T-helper 2 cell (primary cell): ENCODE measurements at places on chromosomes 12 and 14.

DNA sequence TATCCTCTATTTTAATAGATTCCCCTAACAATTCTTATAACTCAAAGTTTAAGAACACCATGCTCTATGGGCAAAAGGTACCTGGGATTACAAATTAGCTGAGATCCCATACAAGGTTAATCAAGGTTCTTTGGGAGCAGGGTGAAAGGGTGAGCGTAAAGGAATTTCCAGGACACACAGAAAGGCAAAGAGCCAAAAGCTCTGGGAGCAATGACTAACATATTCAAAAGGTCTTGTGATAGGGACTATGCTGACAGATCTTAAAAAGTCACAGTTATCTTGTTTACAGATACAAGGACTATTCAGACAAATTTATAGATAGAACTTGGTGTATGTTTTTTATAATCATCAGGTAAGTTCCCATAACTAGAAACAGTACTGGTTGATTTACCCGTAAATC is 19.5 kb upstream of the PPFIBP1 start:
- no peak for DNase-seq

DNA sequence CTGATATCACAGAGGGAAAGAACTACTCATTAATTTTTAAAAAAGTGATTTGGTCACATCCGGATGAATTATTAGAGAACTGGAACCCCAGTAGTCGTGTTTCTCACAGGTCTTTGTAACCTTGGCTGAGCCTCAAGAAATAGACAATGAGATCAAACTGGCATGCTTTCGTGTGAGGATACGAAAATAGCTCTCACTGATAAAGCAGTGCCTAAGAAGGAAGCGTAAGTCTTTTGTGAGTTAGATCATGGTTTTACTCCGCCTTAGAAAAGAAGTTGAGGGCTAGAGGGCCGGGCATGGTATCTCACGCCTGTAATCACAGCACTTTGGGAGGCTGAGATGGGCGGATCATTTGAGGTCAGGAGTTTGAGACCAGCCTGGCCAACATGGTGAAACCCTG is 33.8 kb upstream of the GALNT16 start:
- DNase-seq, result no peak

GRCh38 chr14:56821805-56822610 is 11.7 kb upstream of the OTX2 start:
- no peak for DNase-seq

DNA sequence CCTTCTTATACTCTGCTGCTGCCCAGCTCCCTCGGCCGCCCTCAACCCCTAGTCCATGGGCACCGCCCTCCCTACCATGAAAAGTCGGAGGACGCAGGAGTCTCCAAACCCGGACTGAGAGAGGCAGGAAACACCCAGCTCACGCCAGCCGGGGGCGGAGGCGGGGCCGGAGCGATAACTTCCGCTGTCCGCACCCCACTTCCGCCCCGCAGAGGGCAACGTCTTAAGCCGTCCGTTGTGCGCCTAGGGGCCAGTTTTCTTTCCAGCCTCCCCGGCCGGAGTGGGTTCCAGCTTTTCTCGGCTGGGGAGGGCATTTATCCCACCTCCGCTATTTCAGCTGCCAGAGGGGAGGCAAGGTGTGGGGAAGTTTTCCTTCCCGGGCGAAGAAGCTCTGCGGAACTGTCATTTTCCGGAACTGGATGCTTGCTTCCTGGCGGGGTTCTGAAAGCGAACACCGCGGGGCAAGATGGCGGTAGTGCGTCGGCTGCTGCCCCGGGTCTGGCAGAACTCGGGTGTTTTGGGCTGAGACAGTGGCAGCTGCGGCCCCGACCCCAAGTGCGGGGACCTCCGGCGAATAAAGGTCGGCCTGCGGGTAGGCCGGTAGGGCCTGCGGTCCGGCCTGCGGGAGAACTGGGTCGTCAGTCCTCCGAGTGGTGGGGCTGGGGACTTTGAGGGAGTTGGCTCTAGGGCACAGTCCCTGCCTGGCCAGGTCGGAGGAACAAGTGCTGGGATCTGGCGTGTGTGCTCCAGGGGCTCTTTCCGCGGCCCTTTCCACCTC is at the start of the genes KCTD10 and UBE3B:
KCTD10 (minus strand) TSS at position 116 of the 778 bp plus-strand sequence; CDS start at position 78, 38 bp downstream.
UBE3B (plus strand) TSS at position 450 of the 778 bp plus-strand sequence. CDS start 5,918 bp downstream, outside the sequence.
- DNase-seq, result peak; percentile 75

- no peak for DNase-seq
Observed at GRCh38 chr12:5307065-5307464, 124.8 kb upstream of the NTF3 start.

GRCh38 chr12:79508622-79509021 is 182.1 kb downstream of the PAWR start:
- no peak for DNase-seq

- DNase-seq, result no peak
Observed at GRCh38 chr12:293199-293598, 30.6 kb upstream of the SLC6A13 start.

- DNase-seq, result no peak
Observed at GRCh38 chr14:98137131-98138025, 1134.6 kb downstream of the BCL11B start.

GRCh38 chr14:62796431-62796830 is 248.8 kb downstream of the KCNH5 start:
- DNase-seq, result no peak

DNA sequence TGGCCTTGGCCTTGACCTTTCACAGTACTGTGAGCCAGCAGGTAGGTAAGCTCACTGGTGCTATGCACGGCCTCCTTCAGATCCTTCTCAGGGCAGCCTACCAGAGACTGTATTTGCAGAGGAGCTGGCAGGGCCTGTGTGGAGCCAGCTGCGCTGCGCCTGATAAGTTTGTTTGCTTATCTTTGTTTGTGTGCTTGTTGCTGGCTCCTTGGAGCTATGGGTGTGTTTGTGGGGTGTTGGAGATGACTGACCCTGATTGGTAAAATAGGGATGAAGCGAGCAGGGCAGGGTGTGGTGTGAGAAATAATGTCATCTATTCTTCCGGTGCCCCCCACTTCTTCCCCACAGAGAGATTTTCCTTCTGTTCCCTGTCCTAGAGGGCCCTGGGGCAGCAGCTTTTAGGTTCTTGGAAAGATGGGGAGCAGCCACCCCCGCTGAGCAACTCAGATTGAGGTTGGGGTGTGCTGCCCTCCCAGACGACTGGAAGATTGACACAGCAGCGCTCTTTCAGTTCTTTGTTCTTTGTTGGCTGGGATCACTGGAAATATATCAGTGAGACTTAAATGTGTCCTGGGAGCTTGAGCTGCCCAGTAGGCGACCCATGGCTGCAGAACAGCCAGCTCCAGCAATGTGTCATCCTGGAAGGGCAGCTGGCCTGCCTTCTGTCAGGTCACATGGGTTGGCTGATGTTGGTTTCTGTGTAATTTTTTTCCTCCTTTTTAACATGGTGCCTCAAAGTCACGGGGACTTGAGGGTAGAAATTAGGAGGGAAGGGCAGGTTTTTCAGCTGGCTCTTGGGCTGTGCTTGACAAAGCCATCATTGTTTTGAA is 19.6 kb downstream of the MLXIP start:
- no peak for DNase-seq

- no peak for DNase-seq
Observed at GRCh38 chr12:10919809-10920208, 9.2 kb upstream of the PRH2 start.

GRCh38 chr12:98757455-98757854 is 112.4 kb downstream of the APAF1 start:
- no peak for DNase-seq

DNA sequence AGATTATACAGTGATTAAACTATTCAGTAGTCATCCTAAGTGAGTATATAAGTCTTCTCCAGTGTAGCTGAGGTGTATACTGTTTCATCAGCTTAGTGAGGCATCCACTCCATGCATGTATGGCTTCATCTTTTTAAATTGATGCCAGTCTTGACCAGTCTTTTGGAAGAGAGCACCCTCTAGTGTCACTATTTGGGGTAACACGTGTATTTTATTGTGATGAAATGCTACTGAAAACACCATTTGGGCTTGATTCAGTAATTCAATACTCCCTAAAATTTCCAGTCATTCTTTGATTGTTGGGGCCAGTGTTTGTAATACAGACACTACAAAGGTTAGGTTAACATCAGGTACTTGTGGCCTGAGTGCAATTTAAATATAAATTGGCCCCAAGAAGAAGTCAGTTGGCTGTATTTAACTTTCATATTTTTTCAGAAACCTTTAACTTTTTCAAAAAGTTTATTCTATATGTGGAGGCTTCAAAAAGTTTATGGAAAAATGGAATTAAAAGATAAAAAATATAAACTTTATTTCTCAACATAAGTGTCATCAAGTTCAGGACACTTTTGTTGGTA is 35.3 kb downstream of the MIPOL1 start:
- peak; percentile 5 for DNase-seq
